Daoy (cell line): ENCODE measurements at places on chromosomes 2 and 18.
A peak's percentile ranks its signal among the peaks of the same experiment; 100 is the strongest.

DNA sequence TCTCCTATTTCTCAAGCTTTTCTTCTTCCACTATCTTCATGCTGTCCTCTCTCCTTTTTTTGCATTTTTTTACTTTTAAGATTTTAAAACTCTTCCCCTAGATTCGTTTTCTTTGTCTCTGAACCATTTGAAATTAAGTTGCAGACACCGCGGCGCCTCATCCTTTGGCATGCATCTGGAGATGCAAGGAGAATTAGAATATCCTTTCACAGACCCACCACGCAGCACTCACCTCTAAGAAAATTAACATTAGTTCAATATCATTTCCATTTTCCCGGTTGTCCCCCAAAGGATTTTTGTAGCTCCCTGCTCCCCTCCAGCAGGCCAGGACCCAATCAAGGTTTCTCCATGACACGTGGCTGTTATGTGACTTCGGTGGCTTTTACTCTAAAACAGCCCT lies 88.8 kb downstream of the C1QL2 start:
- DNase-seq: no peak

DNA sequence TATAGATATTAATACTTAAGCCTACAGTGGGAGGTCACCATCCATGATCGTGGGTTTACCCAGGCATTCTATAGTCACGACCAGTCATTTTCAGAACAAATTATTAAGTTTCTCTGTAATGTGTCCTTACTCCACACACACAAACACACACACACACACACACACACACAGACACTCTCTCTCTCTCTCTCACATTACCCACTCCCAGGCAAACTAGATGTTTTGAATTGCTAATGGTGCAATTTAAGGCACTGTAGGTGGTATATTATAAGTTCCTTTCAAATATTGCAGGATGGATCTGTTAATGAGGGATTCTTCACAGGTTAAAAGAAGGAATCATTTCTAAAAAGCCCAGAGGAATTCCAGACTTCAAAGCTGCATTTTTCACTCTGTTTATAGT lies 657.8 kb downstream of the MBD2 start:
- DNase-seq: no peak

DNA sequence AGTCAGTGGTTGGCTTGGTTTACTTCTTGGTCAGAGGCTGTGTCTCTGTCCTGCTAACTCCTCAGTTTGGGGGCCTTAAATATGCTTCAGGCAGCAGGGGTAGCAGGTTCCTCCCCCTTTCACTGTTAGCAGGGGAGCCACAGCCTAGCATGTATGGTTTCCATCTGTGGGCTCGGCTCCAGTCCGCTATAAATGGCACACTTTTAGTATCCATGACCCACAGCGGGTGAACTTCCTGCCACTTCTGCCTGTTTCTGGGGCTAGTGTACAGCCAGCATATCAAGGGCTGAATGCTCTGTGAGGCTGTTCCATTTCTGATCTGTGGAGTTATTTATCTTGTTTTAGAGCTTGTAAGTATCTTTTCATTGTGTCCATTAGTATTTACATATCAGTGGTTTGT lies 58.3 kb downstream of the MRPL33 start:
- no peak for DNase-seq

DNA sequence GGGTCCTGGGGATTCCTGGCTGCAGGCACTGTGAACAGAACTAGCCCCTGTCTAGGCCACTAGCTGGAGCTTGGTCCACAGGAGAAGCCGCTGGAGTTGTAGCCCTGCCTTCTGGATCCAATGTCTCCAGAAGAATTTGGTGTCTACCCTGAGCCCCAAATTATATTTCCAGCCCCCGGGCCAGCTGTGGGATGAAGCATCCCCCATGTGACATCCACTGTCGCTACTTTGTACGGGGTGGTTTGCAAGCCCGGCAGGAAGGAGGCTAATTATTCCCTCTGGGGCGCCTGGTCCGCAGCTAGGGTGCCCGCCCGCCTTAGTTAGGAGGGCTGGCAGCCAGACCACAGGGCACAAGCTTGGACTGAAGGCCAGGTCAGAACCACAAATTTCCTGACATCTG lies 106.5 kb downstream of the SMAD7 start:
- no peak for DNase-seq

DNA sequence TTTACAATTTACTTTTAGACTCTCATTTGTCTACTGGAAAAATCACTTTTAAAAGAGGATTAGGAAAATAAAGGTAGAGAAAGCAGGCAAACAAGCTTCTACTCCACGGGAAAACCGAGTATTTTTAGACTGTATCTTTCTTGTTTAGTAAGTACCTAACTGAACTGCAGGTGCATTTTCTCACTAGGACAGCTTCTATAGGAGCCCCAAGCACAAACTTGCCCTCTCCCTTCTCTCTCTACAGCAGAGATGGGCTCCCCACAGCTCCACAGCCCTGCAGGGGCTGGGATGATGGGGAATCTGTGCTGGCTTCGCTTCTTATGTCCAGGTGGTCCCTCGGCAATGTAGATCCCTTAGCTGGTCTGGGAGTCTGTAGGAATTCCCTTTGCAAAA lies 16.2 kb downstream of the PSTPIP2 start:
- DNase-seq: no peak

DNA sequence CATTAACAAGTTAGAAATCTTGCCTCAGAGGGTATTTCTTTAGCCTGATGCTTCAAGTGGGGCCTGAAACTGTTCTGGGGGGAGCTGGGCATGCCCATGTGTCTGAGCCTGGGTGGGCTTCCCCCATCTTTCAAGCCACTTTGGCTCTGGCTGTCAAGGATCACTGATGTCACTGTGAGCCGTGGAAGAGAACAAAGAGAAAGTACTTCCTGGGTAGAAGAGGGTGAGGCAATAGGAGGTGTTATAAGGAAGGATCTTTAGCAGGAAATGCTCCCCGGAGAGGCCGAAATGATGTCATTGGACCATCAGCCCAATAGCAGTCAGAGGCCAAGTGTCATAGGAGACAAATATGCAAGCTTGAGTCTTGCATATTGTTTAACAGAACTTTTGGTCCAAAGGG lies 228.4 kb upstream of the MEX3C start:
- DNase-seq: no peak

DNA sequence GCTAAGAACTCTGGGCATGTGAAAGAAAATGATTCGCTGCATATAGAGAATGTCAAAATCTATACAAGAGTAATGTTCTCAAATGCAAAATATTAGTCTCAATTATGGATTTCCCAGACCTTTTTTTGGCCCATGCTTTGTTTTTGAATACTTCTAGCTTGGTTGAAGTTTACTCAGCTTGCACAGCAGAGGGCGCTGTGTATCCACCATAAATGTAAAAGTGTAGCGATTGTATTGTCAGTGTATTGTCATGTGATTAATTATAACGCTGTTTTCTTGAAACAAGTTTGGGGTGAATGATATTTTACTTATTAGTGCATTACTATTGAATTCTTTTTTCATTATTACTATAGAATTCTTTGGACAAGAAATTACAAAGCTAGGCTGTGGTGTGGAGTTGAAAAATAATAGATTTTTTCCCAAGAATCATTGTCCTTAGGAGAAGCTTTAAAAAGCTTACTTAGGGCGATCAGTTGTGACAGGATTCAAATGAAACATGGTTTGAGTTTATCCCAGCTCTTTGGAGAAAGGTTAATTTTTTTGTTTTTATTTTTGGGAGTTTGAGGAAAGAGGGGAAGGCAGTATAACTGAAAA lies 98.3 kb downstream of the PIK3C3 start:
- DNase-seq: peak; percentile 25

DNA sequence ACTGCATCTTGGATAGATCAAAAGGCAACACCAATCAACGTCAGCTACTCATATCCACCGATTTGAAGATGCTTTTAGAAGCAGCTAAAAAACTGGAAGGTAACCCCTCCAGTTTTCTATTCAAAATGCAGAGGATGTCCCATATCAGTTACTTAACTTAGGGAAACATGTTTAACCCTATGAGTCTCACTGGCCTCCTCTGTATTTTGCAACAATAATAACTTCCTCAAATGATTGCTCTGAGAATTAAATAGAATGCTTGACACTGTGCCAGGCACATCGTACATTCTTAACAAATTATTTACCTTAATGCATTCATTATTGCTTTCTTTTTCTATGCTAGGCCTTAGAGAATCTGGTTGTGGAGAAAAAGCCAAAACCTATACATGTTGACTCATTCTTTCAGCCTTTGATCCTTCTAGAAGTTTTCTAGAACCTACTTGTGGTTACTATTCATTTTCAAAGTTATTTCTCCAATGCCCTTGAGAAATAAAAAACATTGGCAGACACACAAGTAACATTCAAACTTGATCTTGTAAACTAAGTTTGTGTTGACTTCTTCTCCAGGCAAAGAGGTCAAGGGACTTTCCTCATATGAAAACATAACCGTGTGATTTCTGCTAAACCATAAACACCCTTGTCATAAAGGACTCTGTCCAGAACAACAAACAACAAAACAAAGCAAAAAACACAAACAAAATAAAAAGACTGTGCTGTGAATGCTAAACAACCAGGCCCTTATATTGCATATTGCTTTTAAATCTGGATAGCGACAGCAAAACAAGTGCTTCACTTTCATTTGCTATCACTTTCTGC lies 4.6 kb downstream of the DOCK10 start:
- DNase-seq: no peak

GRCh38 chr2:104040771-104041170 lies 813.1 kb upstream of the POU3F3 start:
- DNase-seq: no peak

DNA sequence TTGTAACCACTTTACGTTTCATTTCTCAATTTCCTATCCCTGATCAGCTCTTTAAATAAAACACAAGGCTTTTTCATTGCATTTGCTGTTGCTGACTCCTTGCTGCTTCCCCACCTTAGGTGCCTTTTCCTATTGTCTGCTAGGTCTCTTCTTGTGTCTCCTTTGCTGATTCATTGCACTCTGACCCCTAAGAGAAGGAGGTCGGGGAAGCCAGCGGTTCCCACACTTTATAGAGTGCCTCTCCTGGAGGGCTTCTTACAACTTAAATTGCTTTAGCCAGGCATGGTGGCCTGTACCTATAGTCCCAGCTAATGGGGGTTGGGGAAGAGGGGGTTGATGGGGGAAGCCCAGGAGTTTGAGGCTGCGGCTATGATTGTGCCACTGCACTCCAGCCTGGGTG lies 495.0 kb downstream of the DLGAP1 start:
- no peak for DNase-seq

- peak; percentile 20 for DNase-seq
Measured at GRCh38 chr2:46066116-46066515, 231.1 kb upstream of the EPAS1 start.

- DNase-seq: no peak
Measured at GRCh38 chr18:9631814-9632496, 17.6 kb upstream of the PPP4R1 start.

- DNase-seq: no peak
Measured at GRCh38 chr2:92074549-92074898, 2796.7 kb upstream of the TEKT4 start.

DNA sequence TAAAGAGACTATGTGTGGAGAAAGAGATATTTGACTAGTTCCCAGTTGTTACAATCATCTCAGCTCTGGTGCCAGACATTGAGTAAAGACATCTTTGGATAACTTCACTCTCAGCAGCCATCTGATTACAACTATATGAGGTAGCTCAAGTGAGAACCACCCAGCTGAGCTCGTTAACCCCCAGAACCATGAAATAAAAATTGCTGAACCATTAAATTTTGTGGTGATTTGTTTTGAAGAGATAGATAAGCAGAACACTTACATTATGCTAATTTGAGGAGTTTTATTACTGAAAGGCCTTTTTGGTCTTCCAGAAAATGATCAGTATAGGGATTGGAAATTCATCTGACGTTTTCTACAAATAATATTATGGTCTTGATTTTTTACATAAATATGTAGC lies 101.1 kb downstream of the PMS1 start:
- DNase-seq: no peak

DNA sequence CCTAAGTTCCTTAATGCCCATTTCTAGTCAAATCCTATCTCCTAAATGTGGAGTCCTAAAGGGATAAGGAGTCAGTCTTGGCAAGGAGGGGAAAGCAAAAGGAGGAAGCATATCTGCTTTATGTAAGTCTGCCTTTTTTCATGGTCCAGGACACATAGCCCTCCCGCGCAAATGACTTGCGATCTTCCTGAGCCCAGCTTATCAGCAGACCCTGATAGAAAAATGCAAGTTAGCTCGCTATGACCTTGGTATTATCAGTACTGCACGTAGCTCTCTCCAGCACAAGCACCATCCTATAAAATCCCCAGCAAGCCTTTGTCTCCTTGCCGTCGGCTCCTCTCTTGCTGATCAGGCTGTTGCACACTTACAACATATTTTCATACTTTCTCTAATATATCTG lies 281.4 kb upstream of the KCNH7 start:
- DNase-seq: no peak

GRCh38 chr2:121064186-121064585 lies 220.8 kb downstream of the TFCP2L1 start:
- no peak for DNase-seq

GRCh38 chr2:15726321-15727057 lies 134.8 kb downstream of the DDX1 start:
- DNase-seq: no peak

- DNase-seq: no peak
Measured at GRCh38 chr2:195560209-195560895, 96.7 kb upstream of the SLC39A10 start.

- DNase-seq: no peak
Measured at GRCh38 chr2:184927040-184927439, 328.7 kb downstream of the ZNF804A start.

DNA sequence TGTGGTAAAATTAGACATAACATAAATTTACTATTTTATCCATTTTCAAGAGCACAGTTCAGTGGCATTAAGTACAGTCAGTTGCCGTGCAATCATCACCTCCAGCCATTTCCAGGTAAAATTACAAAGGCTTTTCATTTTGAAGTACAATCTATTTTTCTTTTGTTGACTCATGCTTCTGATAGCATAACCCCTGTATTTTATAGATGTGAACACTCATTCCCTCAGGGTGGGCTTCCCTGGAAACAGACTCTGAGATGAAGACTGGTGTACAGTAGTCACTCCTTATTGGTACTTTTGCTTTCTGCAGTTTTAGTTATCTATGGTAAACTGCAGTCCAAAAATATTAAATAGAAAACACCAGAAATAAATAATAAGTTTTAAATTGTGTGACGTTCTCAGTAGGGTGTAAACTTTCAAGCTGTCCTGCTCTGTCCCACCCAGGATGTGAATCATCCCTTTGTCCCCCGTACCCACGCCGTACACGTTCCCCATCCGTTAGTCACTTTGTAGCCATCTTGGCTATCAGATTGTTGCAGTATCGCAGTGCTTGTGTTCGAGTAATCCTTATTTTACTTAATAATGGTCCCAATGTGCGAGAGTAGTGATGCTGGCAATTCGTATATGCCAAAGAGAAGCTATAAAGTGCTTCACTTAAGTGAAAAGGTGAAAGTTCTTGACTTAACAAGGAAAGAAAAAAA lies 41.1 kb upstream of the NAB1 start:
- DNase-seq: peak; percentile 88

DNA sequence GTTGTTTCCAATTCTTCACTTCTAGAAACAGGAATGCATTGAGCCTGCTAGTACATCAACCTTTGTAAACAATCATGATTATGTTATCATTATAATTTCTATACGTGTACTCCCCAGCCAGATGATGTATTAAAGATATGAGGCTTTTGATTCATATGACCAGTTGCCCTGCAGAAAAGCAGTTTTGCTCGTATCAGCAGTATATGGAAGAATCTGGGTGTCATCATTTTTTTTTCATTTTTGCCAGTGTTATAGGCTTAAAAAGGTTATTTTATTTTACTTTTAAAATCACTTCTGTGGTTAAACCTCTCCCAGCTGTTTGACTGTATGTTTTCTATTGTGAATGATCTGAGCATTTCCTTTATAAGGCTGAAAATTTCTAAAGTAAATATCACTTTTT lies 471.8 kb upstream of the NRP2 start:
- no peak for DNase-seq

- DNase-seq: no peak
Measured at GRCh38 chr2:66897181-66897580, 462.3 kb downstream of the MEIS1 start.
